C1 segment of cervical spinal cord (tissue), 14 donors: ENCODE measurements at places on chromosomes 2 and 18.

- no peak for DNase-seq
Measured at GRCh38 chr2:196131384-196131937, 39.9 kb downstream of the STK17B start.

DNA sequence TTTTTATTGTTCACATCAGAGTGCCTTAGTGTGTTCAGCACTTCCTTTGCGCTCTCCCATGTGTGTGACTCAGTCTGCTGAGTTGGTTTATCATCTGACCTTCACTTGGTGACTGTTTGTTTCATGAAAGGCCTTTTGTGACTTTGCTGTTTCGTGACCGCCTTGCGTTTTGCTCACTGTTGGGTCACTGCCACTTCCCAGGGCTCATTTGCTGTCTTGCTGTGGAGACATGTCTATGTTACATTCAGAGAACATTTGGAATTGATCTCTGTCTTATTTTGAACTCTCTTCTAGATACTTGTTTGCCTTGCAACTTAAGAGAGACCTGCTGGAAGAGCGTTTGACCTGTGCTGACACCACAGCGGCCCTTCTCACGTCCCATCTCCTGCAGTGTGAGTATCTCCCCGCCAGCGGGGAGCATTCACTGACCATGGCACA, 54.7 kb downstream of the FARP2 start:
- DNase-seq, result peak; percentile 44

DNA sequence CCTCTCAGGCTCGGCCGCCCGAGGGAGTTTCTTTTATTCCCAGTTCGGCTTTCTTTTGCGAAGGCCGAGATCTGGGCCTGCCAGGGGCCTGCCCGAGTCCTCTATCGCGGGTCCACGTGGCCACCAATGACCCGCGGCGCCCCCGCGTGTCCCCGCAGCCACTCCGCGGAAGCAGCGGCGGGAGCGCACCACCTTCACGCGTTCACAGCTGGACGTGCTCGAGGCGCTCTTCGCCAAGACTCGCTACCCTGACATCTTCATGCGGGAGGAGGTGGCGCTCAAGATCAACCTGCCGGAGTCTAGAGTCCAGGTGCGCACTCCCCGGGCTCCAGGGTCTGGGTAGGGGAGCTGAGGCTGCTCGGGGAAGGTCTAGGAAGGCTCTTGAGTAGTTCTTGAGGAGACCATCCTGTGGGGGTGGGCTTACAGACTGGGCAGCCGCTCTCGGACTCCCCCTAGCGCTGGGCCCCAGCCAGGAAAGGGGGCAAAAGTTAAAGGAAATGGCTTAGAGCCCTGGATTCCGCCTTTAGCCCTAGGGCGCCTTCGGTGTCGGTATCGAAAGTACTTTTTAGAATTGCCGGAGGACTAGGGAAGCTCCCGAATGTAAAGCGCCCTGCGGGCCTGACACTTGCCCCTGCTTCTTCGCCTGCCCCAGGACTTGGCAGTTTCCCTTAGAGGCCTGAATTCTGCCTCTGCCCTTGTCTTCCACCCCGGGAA, 3.4 kb downstream of the OTX1 start:
- DNase-seq, result no peak

DNA sequence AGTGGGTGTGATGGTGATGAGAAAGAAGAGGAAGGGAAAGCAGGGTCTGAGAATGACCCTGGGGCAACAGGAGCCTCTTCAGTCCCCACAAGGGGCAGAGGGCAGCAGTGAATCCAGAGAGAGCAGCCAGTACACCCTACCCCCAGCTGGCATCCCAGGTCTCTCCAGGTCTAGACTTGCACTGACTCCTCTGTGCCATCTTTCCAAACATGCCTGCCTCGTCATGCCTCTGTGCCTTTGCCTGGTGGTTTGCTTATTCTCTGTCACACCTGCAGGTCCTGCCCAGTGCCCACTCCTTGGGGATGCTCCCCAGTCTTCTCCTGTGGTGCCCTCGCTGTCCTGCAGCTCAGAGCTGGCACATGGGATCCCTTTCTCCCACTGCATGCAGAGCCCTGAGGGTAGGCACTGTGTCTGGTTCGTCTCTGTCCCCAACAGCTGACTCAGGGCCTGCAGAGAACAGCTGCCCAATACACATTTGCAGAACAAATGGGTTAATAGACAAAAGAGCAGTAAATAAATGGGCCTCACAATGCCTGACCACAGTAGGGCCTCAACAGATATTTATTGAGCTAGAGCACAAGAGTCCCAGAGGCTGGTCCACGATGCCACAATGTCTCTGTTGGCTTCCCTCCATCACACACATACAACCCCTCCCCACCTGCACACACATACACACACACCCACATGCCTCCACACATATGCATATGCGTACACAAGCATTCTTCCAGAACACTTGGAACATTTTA, 89.8 kb downstream of the HS1BP3 start:
- no peak for DNase-seq

DNA sequence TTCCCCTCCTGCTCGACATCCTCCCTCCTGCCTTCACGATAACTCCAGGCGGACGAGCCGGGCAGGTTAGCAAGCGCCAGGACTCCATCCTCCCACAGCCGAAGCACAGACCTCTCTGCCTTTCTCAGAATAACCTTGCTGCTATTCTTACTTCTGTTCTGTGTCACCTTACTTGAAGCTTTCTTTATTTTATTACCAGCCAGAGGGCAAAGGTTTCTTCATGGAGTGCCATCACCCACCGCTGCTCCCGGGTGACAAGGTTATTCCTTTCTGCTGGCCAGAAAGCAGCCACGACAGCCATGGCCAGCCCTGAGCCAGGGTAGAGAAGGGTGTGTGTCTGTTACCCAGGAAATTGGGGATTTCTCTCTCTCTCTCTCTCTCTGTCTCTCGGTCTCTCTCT, 227.1 kb downstream of the ANAPC1 start:
- DNase-seq, result no peak

- no peak for DNase-seq
Measured at GRCh38 chr2:34534761-34535160, 935.7 kb upstream of the FAM98A start.

DNA sequence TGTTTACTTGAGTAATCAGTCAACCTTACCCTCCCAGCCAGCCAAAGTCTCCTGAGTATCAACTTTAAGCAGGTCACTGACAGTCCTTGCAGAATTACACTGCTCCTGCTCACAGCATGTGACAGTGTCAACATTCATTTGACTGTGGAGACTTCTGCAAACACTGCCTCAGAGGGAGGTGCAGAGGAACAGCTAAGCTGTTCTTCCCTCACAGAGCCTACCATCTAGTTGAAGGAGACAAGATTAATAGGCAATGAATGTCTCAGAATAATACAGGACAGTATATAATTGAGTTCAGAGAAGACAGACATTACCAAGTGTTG, 11.9 kb downstream of the SLC14A2 start:
- no peak for DNase-seq

DNA sequence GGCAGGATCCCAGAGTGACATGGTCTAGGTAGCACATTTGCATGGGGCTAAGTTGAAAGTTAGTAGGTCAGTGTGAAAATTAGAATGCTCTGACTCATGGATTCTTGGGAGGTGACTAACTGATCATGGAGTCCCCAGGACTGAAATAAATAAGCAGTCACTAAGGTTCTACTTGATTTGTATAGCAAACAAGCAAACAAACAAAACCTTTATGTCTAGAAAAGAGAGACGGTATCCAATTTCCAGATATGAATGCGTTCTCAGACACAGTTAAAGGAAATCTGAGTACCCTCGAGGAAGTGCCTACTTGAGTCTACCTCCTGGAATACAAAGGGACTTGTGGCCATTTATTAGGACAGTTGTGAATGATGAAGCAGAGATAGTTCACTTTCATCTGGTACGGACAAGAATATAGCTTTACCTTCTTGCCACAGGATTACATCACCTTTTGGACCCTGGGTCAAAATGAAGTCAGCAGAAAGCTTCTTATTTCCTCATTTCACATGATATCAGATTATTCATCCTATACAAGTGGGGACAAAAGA, 54.3 kb upstream of the AGPS start:
- DNase-seq, result no peak

- no peak for DNase-seq
Measured at GRCh38 chr2:48600204-48600813, 17.3 kb upstream of the GTF2A1L start.

DNA sequence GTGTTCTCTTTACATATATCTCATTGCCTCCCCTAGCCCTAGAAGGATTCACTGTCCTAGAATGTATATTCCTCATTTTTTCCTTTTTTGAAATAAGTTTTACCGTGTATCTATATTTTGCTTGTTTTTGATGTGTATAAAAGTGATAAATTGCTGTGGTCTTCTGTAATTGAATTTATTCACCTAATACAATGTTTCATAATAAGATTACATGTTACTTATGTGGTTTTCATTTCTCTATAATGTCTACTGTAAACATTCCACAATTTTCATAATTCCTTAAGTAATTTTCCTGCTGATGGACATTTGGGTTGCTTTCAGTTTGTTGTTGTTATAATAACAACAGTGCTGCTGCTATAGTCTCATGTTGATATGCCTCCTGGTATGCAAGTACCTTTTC, 118.2 kb downstream of the PHLPP1 start:
- DNase-seq, result no peak

DNA sequence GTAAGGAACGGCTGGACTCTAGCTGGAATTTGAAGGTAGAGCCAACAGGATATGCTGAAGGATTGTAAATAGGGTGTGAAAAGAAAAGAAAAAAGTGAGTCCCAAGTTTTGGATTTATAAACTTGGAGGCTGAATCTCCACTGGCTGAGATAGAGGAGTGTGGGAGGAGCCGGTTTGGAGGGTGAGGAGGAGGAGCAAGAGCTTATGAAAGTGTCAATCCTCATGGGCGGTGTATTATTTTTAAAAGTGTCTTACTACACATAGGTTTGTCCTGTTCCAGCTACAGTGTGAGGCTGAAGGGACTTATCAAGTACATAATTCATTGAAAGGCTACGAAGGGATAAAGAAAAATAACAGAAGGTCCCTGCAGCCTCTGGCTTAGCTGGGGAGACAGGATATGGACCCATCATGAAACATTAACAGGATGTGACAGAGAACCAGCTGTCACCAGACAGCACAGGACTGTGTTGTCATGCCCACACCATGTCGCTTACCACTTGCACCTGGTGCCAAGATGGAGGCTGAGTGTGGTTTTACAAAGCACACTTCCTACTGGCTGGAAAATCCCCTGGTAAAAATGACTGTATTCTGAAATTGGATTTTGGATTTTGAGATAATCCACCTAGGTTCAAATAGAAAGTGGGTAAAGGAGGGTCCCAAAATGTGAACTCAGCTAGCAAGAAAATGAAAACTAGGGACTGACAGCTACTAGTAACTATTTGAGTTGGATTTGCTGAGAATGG, 2.5 kb upstream of the MREG start:
- DNase-seq, result no peak

DNA sequence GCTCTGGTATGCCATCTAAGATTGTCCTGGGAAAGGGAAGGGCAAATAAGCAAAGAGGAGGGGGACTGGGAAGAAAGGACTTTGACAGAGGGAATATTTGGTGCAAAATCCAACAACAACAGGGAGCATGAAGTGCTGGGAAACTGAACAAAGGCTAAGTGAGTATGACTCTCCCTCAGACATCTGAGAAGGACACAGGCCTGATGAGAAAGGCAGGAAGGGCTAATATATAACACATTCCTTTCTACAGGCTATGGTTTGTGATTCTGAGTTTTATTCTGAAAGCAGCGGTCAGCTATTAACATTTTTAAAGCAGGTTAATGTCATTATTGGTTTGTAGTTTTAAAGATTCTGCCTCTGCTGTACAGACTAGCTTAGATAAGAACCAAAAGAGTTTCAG, 1579.5 kb downstream of the LRP1B start:
- DNase-seq, result no peak

GRCh38 chr18:46668135-46668534, 11.1 kb upstream of the LOXHD1 start:
- no peak for DNase-seq

GRCh38 chr18:24914171-24914525, 437.8 kb downstream of the ZNF521 start:
- no peak for DNase-seq

DNA sequence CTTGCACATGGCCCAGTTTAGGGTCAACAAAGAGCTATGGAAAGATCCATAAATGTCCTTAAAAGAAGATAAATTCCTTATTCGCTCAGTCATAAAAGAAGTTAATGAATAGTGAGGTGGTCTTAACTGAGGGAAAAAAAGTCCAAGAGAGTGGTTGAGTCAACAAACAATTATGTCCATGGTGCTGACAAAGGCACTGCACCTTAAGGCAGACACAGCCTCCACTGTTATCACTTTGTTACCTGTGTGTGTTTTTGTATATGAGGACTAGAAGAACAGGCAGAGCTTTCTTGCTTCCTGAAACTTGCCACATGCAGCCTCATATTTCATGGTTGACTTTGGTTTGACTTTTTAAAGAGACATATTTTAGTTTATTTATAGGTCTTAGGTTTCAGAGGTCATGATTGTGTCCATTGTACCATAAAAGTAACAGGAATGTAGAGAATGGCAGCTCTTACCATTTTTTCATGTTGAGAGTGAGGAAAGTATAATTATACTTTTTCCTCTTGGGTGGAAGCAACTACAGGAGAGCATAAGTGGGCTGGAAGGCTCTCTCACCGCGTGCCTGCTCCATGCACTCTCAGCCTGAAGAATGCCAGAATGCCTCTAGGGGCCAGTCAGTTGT, 93.6 kb downstream of the XRCC5 start:
- no peak for DNase-seq

DNA sequence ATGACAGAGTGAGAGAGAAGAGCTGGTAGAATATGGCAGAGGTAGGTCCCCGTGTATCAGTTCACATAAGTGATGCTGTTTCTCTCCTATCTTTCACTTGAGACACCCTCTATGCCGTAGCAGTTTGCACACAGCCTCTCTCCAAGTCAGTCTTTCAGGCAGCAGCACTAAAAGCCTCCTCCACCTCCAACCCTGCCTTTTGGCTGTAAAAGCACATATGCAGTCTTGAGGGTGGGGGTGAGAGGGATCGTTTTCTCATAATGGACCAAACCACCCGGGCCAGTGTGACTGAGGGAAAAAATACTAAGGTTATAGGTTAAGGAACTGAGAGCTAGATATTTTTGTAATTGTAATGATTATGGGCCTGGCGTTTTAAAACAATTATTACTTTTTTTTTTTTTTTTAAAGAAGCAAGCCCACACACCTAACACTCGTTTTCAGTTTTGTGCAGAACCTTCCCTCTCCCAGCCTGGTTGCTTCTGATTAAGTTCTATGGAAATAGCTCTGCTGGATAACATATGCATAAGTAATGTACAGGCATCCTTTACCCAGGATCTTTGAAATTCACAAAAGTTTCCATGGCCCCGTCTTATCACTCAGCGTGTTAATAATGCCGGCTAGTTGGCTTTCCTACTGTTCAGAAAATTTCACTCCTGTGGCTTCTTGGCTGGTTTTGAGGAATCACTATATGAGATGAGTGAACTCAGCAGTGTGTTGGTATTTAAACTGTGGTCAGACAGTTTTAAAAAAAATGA, 112.2 kb upstream of the MEIS1 start:
- DNase-seq, result no peak

GRCh38 chr2:220043155-220043989, 415.9 kb downstream of the SLC4A3 start:
- no peak for DNase-seq
